ENCODE measurements at places on chromosomes 11 and 22. TPM values are rescaled to one million over a fixed set of nuclear protein-coding genes. Genes with fewer than 3 reads are reported as not detected.
A peak's percentile ranks its signal among the peaks of the same experiment; 100 is the strongest.

- no peak for DNase-seq
Measured at GRCh38 chr22:27507935-27508526, 293.5 kb downstream of the MN1 start.

GRCh38 chr11:64245797-64246620 is 734 bp downstream of the PPP1R14B start:
- DNase-seq = peak; percentile 38

DNA sequence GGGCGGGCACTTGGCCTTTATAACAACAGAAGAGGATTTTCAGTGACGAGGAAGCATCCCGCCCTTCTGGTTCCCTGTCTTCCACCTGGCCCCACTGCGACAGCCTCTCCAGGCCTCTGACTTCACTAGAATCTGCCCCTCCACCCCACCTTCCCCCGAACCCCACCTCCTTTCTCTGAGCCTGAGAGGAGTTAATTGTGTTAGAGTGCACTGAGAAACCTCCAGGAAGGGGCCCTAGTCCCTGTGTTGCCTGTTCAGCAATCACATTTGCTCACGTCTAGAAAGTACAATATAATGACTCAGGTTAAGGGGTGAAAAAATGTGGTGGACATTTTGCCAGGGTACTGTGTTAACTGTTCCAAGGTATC is 38.8 kb downstream of the PTPRJ start:
- DNase-seq = no peak

DNA sequence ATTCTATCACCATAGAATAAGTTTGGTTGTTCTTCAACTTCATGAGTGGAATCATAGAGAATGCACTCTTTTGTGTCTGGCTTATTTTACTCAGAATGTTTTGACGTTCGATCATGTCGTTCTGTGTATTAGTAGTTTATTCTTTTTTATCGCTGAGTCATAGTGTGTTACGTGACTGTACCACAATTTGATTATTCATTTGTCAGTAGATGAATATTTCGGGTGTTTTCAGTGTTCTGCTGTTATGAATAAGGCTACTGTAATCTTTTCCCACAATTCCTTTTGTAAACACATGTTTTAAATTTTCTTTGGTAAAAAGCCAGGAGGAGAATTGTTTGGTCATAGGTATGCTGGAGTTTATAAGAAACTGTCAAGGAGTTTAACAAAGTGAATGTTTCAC is 279.9 kb upstream of the B3GAT1 start:
- DNase-seq = no peak

The ASPHD2 gene
- 4.9 TPM for polyA plus RNA-seq

GRCh38 chr22:41028841-41029240 is 63.6 kb upstream of the EP300 start:
- DNase-seq = no peak

GRCh38 chr11:124842305-124842704 is 22.9 kb upstream of the ROBO3 start:
- no peak for DNase-seq

DNA sequence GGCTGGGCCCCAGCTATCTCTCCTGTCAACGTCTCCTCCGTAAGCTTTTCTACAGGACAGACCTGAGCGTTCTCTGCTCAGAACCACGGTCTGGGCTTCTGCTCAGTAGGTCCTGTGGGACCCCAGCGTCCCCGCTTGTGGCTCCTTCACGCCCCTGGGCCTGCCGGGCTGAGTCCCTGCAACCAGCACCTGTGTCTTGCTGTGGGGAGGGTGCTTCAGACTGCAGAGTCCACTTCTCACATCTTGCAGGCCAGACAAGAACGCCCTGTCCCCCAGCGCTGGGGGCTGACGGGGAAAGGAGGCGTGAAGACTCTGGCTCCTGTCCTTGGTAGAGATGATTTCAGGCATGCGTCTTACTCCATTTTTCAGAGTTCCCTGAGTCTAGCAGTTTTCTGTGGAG is 1480.8 kb downstream of the BRD1 start:
- DNase-seq = no peak

The PATE4 gene
- polyA plus RNA-seq = not detected

The OSM gene
- polyA plus RNA-seq = 2.7 TPM

GRCh38 chr11:120141113-120141767 is 3.3 kb upstream of the TRIM29 start:
- no peak for DNase-seq

The SEPTIN3 gene
- polyA plus RNA-seq = not detected

DNA sequence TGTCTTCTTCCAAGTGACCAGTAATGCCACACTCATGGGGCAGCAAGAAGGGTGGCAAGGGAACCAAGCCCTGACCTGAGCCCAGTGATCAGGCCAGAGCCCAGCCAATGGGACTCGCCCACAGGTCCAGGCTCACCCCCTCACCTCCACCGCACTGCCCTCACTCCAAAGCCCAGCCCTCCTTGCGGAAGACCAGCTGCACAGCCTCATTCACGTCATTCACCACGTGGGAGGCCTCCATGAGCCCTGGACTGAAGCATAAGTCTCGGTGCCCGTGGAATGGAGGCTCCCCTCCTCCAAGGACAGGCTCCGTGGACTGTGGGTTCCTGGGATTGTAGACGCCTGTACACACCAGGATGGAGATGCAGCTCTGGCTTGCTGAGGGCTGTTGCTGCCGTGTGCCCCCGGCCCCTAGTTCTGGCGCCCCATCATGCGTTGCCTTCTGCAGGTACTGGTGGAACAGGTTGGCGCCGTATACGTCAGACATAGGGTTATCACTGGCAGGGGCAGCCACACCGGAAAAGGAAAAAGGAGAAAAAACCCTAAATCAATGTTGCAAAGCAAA is 16.8 kb upstream of the TMEM121B start:
- no peak for DNase-seq

The KCNJ4 gene
- polyA plus RNA-seq = not detected

The PGAP2 gene
- polyA plus RNA-seq = 14.8 TPM

The SCGB1A1 gene
- polyA plus RNA-seq = not detected

DNA sequence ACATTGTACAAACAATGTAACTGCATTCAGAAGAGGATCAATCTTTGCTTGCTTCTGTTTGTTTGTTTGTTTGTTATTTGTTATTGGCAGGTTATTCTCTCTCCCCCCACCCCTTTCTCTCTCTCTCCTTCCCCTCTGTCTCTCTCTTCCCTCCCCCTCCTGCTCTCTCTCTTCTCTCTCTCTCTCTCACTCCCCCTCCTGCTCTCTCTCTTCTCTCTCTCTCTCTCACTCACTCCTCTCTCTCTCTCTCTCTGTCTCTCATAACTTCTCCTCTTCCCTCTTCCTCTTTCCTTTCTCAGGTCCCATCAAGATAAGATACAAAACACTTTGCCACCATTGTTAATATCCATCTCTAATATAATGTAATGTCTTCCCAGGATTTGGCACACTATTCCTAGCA is 236.3 kb downstream of the SOX6 start:
- DNase-seq = no peak

GRCh38 chr11:32427616-32427934 is 7.8 kb downstream of the WT1 start:
- DNase-seq = no peak

The VWA5A gene
- polyA plus RNA-seq = 19.7 TPM

- DNase-seq = no peak
Measured at GRCh38 chr11:64562723-64563351, 28.2 kb upstream of the SLC22A12 start.

The OSBP2 gene
- 1.9 TPM for polyA plus RNA-seq
